ENCODE measurements at places on chromosomes 6 and 20.

DNA sequence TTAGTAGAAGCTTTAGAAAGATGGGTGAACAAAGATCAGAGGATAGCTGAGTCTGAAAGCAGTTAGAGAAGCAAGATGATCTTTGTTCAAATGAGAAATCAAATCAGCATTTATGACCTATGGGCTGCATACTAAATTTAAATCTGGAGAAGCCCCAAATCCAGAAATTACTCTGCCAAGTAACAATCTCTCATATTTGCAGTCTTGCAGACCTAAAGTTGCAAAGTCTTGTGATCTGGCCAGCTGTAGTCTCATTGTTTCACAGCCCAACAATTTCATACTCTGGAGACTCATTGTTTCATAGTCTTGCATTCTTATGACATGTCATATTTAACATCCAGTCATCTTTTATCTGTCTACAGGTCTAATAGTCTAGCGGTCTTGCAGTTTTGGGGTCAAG lies 364.9 kb upstream of the RSPO3 start:
- DNase-seq: no peak

DNA sequence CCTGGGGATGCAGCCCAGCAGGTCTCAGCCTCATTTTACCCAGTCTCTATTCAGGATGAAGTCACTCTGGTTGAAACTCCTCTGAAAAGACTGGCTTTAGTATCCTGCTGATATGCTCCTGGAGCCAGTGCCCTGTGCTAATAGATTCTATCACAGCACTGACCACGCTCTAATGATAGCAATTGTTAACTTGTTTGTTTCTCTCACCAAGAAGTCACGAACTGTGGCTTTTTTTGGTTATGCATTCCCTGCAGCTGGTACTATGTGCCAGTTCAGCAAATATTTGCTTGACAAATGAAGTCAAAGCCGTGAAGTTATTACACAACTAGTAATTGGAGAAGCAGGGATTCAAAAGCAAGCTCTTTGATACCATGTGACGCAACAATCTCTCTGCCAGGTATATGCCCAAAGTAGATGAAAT lies 754.6 kb downstream of the KIF16B start:
- DNase-seq: no peak

DNA sequence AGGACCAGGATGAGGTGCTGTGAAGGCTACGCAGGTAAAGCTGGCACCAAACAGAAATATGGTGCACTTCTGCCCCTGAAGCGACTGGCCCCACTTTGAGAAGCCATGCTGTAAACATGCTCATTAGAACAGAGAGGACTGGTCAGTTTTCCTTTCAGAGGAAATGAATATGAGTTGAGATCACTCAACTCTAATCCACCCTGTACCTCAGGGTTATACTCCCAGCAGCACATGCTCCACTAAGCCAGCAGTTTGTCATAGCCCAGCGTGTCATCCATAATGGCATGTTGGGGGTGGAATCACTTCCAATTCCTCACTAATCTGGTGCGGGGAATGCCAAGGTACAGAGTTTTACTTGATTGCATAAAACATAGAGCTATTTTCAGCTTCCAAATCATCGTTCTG lies 98.1 kb downstream of the HIVEP2 start:
- no peak for DNase-seq

GRCh38 chr20:37384683-37385174 lies 38.8 kb downstream of the SRC start:
- DNase-seq: peak; percentile 58

Data from cardiac muscle cell (in vitro differentiated cells and primary cell).